Tibial artery (tissue), 4 donors: ENCODE measurements at places on chromosomes 13 and 19.

DNA sequence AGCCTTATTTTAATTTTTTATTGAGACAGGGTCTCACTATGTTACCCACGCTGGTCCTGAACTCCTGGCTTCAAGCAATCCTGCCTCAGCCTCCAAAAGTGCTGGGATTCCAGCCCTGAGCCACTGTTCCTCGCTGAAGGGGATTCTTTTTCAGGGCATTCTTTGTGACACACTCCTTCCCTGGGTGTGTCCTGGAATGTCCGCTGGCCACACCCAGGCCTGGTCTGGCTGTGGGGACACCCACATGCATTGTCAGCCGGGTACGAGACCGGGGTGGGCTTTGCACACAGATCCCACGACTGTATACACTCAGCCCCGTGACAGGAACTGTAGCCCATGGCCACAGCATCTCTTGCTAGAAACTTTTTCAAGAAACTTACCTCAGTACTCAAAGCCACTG lies 34.4 kb upstream of the GATAD2A start:
- no peak for DNase-seq

DNA sequence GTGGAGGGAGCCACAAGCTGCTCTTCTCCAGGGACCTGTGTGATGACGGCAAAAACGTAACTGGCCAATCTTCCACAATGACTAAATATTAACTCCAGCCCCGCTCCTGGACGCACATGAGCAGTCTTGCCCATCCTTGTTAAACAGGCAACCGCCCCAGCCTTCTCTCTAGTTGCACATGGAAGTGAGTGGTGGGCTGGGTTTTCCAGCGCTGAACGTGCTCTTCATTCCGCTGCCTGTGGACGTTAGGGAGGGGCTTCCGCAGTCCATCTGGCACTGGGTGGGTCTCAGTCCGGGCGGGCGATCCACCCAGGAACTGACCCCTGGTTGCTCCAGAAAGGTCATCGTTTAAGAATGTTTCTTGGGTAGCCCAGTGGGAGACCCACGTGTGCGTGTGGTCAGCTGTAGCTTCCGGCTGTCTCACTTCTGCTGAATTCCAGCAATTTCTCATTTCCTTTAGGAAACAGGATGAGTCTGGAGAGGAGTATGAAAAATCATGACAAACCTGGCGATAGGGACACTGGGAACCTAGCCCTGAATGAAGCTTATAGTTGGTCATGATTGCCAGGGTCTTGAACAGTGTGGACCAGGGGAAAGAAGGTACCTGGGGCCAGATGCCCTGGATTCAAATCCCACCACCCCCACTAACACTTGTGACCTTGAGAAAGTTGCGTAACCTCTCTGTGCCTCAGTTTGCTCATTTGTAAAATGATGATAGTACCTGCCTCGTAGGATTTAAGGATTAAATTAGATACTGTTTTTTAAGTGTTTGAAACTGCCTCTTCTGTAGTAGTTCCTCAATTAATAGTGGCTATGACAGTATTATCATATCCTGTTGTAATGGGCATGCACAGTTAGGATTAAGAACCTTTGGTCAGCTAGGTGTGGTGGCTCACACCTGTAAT lies 92.6 kb downstream of the SIPA1L3 start:
- DNase-seq = no peak

- no peak for DNase-seq
Observed at GRCh38 chr19:42547929-42548328, 19.6 kb upstream of the CEACAM1 start.

DNA sequence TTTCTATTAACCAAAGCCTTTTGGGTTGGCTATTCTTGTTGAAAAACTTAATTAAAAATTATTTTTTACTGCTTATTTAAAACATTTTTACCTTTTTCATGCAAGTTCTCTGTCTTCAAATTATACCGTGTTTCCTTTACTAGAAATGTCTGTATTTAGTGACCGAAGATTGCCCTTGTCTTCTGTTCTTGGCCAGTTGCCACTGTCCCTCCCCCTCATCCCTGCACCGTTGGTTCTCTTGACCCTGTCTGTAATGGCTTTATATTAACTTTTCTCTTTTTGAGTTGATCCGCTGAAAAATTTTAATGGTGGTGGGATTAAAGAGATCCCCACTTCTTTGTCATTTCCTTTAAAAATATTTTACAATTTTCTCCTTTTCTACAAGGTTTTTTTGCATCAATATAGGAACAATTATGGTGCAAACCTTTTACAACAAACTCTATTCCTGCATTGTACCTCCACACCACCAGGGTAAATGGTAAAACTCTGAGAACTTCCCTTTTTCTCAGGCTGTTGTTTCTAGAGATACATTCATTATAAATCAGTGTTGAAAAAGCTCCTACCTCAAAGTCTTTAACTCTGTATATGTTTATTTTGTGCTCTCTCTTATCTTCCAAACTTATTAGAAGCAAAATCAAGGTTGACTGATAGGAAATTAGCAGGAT lies 12.9 kb upstream of the RNF113B start:
- no peak for DNase-seq

DNA sequence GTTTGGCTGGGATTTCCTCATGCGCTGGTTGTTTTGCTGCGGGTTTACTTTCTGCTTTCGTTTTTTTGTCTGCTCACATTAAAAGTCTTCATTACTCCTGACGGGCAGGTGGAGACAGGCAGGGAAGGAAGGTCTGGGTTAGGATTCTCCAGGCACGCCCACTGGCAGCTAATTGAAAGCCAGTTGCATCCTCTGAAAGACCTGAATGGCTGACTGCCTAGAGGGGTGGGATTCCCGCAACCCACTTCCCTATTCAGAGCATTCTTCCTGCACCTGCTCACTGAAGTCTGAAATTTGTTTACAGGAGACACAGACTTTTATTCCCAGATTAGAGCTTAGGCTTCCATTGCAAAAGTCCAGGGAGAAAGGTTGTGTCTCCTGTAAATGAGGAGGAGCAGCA lies 172.0 kb downstream of the UQCRFS1 start:
- no peak for DNase-seq

GRCh38 chr19:3370214-3370720 lies 3.9 kb downstream of the NFIC start:
- DNase-seq = no peak

- no peak for DNase-seq
Observed at GRCh38 chr13:46360604-46361003, 26.4 kb downstream of the RUBCNL start.

- DNase-seq = no peak
Observed at GRCh38 chr19:45409557-45409920, 3.1 kb downstream of the POLR1G start.

- DNase-seq = no peak
Observed at GRCh38 chr19:3249408-3249807, 24.9 kb downstream of the CELF5 start.

- DNase-seq = no peak
Observed at GRCh38 chr13:88303605-88304004, 632.4 kb downstream of the SLITRK5 start.

GRCh38 chr13:26477681-26478080 lies 79.8 kb upstream of the WASF3 start:
- DNase-seq = no peak

GRCh38 chr19:38452430-38453366 lies 19.2 kb downstream of the RYR1 start:
- DNase-seq = no peak

DNA sequence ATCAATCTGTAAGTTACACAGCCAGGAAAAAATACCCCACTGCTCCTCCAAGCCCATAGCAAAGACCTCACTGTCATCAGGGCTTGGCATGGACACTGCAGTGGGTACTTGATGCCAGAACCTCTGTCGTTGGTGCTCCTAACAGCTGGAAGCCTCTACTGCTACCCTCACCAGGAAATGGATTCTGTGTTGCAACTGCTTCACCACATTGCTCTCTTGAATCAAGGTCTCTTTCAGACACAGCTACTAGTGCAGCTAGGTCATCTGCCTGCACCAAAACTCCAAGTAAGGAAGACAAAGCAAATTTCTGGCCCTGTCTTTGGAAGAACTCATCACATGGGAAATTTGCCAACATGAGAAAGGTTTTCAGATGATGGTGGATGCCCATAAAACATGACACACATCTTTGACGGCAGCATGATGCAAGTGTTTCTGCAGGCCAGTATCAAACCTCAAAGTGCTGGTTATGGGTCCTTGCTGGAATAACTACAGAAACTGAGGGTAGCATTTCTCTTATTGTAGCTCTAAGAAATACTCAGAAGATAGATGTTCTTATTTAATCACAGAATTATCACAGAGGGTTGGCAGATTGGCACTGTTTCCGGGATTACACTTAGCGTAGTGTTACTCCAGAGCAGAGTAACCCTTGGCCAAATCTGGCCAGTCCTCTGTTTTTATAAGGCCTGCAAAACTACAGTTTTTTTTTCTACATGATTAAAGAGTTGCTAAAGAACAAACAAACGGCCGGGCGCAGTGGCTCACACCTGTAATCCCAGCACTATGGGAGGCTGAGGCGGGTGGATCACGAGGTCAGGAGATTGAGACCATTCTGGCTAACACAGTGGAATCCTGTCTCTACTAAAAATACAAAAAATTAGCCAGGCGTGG lies 12.9 kb upstream of the PCCA start:
- no peak for DNase-seq
